ENCODE measurements at places on chromosomes 5 and 9.
A peak's percentile ranks its signal among the peaks of the same experiment; 100 is the strongest.

DNA sequence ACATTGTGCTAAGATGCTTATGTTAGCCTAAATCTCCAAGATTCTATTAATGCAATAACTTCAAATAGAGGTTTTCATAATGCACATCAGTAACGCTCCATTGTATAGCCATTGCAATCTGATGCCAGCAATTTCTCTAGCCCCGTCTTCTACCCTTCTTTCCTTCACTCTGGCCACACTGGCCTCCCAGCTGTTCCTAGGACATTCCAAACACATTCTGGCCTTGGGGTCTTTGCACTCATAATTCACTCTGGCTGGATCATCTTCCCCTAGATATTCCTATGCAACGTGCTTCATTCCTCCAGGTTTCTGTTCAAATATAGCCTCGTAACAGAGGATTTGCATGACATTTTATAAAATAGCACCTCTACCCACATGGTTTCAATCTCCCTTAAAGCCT is 23.3 kb downstream of the FAM81B start:
- DNase-seq: no peak

GRCh38 chr5:116137544-116138378 is 52.9 kb downstream of the COMMD10 start:
- DNase-seq: peak; percentile 1

DNA sequence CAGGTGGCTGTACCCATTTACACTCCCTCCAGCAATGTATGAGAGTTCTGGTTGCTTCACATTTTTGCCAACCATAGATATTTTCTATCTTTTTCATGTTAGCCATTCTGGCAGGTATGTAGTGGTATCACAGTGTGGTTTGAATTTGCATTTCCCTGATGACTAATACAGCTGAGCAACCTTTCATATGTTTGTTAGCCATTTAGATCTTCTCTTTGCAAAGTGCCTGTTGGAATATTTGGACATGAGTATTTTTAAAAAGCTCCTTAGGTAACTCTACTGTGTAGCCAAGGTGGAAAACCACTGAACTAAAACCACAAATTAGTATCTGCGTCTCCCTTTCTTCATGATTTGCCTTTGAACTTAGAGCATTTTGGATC is 31.9 kb downstream of the IRF1 start:
- no peak for DNase-seq

DNA sequence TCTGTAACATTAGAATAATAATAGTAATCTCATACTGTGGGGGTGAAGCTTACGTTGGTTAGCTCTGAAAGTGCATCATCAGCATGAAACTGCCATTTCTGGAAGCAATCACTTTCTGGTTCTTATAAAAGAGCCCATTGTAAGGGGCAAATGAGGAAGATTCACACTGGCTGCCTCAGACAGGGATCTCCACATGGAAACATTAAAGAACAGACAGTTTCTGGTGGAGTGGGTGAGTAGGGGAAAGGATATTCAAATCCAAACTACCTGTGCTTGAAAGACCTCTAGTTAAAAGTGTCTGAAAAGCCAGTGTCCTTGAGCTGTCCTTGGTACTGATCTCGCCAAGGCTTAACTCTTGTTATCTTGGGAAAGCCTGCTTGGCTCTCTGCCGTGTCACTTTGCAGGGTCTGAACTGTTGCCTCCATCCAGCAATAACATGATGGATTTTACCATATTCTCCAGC is 19.1 kb upstream of the SLC31A2 start:
- DNase-seq: peak; percentile 29

- DNase-seq: no peak
These were observed 36.2 kb upstream of the IL17B start for GRCh38 chr5:149415066-149415967.

- DNase-seq: no peak
These were observed 203.9 kb downstream of the SAXO1 start for GRCh38 chr9:18829066-18829465.

GRCh38 chr5:140014751-140015150 is 28.3 kb downstream of the NRG2 start:
- no peak for DNase-seq

DNA sequence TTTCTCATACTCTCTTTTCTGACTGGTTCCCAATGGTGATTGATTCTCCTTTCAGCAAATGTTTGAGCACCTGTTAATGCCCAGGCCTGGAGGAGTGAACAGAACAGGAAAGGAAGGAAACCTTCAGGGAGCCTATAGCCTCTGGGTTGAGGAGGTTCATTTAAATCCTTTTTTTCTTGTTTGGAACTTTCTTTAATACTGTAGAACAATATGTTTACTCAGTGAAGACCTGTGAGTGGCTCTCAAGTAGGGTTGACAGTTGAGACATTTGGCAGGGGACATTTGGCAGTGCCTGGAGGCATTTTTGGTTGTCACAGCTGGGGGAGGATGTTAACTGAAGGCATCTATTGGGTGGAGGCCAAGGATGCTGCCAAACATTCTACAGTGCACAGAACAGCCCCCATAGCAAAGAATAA is 6.1 kb upstream of the FAM120AOS start:
- DNase-seq: no peak

- DNase-seq: no peak
These were observed 198.1 kb downstream of the CSNK1G3 start for GRCh38 chr5:123710031-123710430.

DNA sequence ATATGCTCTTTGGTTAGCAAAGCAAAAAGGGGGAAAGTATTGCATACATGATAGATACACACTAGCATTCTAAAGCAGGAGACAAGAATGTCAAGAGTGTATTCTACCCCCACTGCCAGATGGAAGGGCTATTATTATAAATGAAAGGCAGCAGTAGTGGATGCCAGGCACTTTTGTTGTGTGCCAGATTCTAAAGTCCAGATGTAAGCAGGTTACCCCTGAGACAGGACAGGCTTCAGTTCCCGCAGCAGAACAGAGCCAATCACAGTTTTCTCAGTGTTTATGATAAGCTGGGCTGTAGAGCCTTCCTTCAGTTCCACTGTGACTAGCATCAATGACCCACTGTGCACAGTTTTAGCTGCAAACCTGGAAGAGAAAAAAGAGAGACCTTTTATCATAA is 226.6 kb upstream of the TBCA start:
- DNase-seq: no peak

GRCh38 chr9:71733176-71733575 is 35.1 kb downstream of the CEMIP2 start:
- no peak for DNase-seq

DNA sequence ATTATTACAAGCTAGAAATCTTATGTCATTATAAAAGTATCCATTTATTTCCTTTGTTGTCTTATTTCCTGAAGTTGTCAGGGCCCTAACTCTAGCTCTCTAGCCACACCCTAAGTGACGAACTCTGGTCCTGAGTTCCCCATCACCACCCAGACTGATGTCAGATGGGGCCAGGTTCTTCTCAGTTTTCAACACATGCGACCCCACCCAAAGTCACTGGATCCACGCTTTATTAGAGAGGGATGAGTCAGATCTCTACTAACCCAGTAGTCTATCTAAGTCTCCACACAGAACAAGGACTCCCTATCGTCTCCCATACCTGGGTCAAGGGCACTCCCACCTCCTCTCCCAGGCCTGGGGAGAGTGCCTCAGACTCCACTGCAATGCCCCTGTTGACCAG is 6.8 kb upstream of the FEM1C start:
- no peak for DNase-seq

GRCh38 chr5:67774786-67775185 is 440.8 kb upstream of the PIK3R1 start:
- no peak for DNase-seq

- no peak for DNase-seq
These were observed 157.3 kb upstream of the ALDH1B1 start for GRCh38 chr9:38235244-38235643.

DNA sequence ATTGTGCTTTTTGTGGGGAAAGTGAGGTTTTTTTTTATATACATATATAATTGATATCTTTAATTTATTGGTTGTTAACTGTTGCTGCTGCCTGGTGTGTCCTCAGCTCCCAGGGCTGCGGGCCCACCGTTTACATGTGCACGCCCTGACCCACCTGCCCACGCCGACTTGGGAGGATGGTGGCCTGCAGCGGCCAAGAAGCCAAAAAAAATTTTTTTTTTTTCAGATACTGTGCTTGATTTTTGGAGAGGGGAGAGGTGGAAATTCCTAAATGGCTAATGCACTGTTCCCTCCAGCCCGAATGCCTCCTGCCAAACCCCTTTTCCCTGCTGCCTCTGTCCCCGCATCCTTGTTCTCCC is 32.0 kb upstream of the HMCN2 start:
- no peak for DNase-seq

DNA sequence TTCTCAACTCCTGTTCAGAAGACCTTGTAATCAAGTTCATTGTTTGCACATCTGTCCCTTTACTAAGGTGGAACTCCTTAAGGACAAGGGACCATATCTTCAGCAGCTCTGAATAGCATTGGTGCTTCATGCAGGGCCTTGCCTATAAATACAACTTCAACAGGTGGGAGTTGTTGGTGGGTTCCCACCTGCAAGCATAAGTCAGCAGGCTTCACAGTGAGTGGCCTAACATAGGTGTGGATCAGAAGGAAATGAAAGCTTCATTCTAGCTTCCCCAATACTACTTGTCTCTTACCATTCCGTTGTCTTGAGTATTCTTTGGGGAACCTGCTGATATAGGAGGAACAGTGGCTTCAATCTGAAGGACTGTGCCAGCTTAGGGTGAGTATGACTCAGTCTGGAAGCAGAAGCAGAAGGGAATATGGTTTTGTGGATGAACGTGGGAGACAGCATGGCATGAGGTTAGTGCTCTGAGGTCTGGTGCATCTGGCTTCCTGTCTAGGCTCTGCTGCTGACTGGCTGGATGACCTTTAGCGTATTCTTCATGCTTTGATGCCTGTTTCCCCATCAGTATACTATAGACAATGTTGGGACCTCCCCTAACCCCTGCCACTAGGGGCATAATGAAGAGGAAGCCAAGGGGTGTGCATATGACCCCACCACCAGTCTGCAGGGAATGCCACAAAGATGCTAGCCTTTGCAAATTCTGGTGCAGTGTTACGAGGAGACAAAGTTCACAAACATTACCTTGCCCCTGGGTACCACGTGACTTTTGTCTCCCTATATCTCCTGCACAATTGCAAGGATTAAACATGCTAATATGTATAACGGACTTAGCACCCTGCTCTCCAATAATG is 192.3 kb downstream of the PALM2AKAP2 start:
- DNase-seq: peak; percentile 35

- no peak for DNase-seq
These were observed 29.2 kb downstream of the PWWP2A start for GRCh38 chr5:160090059-160090458.

DNA sequence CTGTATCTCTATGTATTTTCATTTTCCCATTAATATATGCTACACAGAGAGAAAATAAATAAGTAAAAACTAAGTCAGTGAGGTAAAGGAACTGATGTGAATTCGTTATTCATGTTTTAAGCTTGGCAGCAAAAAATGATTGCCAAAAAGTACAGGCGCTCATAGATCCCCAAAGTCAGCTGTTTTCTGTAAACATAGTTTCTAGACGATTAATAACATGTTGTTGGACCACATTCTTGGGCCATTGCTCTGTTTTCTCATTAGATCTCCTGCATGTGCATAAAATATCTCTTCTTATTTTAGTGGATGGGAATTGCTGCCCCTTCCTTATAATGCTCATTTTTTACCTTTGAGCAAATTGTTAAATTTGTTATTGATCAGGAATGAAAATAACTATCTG is 215.2 kb downstream of the TLE1 start:
- no peak for DNase-seq

DNA sequence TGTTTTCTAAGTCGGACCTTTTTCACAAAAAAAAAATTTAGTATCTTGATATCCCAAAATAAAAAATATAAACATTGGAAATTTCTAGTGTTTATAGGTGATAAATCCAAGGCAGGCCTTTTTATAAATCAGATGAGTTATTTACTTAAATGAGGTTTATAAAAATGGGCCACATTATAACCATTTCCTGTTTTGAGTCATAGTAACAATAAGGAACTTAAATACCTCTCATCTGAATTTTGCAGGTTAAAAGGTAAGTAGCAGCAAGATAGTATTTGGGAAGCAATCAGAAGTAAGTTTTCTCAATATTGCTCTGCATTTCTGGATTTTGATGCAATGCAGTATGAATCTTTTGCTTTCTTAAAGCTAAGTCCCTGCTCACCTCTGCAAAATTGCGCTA is 3.9 kb downstream of the SPTAN1 start:
- no peak for DNase-seq

DNA sequence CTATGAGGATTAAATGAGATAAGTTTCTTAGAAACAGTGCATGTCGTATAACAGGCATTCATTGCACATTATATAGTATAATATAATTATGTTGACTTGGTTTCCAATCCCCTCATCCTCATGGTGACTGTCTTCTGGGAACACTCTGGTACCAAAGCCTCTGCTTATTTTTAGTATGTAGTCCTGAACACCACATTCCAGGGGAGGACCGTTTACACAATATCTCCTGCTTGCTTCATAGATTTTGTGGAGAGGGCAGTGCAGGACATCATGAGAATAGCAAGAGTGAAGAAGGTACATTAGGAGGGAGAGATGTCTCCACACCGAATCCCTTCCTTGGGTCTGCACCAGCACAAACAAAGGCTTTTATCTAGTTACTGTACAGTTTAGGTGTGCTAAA is 20.5 kb upstream of the BHMT start:
- DNase-seq: no peak

DNA sequence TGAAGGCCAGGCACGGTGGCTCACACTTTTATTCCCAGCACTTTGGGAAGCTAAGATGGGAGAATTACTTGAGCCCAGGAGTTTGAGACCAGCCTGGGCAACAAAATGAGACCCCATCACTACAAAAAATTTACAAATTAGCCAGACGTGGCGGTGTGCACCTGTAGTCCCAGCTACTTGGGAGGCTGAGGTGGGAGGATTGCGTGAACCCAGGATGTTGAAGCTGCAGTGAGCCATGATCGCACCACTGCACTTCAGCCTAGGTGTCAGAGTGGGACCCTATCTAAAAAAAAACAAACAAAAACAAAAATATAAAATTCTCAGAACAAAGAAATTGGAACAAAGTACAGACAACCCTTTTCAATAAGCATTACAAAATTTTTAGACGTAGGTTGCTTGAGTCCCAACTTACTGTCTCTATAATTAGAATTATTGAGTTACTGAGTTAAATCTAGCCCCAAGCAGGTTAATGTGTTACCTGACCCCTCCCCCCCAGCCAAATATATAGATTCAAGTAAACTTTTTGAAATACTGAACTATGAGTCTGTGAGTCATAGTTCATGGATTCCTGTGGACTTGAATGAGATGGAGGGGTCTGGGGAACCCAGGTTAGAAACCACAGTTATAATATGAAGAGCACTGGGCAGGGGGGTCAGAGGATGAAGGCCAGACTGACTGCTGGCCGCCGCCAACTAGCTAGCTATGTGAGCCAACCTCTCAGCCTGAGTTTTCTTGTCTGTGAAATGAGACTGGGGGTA is 173.1 kb downstream of the AOPEP start:
- no peak for DNase-seq

GRCh38 chr9:132005899-132006298 is 73.8 kb downstream of the MED27 start:
- no peak for DNase-seq

GRCh38 chr5:169083394-169084018 is 217.4 kb downstream of the SLIT3 start:
- DNase-seq: no peak

- peak; percentile 86 for DNase-seq
These were observed 174.9 kb upstream of the DMAC1 start for GRCh38 chr9:7974335-7974960.

GRCh38 chr5:115460472-115460871 is 84.1 kb downstream of the FEM1C start:
- no peak for DNase-seq
